ENCODE measurements at places on chromosomes 16 and 17.

- no peak for DNase-seq
These were observed 49.0 kb upstream of the ZNF750 start for GRCh38 chr17:82888583-82889495.

- DNase-seq, result no peak
These were observed 4.8 kb downstream of the GSE1 start for GRCh38 chr16:85617948-85618347.

GRCh38 chr17:49387498-49388289, 25.6 kb upstream of the ZNF652 start:
- DNase-seq, result no peak

- DNase-seq, result no peak
These were observed 12.9 kb downstream of the LPCAT2 start for GRCh38 chr16:55521792-55522191.

- peak; percentile 31 for DNase-seq
These were observed 13.2 kb downstream of the CMTM3 start for GRCh38 chr16:66617728-66618127.

- DNase-seq, result no peak
These were observed 38.0 kb downstream of the ABCA6 start for GRCh38 chr17:69103557-69104233.
